GM13976 (cell line): ENCODE measurements at places on chromosomes 1 and 21.
A peak's percentile ranks its signal among the peaks of the same experiment; 100 is the strongest.

GRCh38 chr21:38136201-38136600 lies 120.6 kb upstream of the KCNJ15 start:
- DNase-seq, result no peak

GRCh38 chr1:37306461-37306860 lies 167.9 kb upstream of the ZC3H12A start:
- no peak for DNase-seq

- DNase-seq, result no peak
These were observed 8.1 kb upstream of the TMCO2 start for GRCh38 chr1:40239626-40240025.

GRCh38 chr1:50973875-50974617 lies 4.0 kb downstream of the CDKN2C start:
- DNase-seq, result no peak

GRCh38 chr1:8174807-8175206 lies 143.1 kb upstream of the SLC45A1 start:
- no peak for DNase-seq

- DNase-seq, result no peak
These were observed 18.2 kb downstream of the DEPDC1 start for GRCh38 chr1:68478662-68479061.

GRCh38 chr1:207084701-207085180 lies 3.9 kb upstream of the C4BPB start:
- peak; percentile 59 for DNase-seq

DNA sequence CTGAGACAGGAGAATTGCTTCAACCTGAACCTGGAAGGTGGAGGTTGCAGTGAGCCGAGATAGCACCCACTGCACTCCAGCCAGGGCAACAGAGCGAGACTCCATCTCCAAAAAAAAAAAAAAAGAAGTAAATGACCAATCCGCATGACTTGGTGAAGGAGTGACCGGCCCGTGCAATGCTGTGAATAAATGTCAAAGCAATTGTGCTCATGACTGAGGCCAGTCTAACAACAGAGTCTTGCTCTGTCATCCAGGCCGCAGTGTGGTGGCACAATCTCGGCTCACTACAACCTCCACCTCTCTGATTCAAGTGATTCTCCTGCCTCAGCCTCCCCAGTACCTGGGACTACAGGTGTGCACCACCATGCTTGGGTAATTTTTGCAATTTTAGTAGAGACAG lies 27.8 kb upstream of the SLC19A1 start:
- DNase-seq, result no peak

- peak; percentile 80 for DNase-seq
These were observed 16.7 kb downstream of the POU3F1 start for GRCh38 chr1:38029685-38030511.

DNA sequence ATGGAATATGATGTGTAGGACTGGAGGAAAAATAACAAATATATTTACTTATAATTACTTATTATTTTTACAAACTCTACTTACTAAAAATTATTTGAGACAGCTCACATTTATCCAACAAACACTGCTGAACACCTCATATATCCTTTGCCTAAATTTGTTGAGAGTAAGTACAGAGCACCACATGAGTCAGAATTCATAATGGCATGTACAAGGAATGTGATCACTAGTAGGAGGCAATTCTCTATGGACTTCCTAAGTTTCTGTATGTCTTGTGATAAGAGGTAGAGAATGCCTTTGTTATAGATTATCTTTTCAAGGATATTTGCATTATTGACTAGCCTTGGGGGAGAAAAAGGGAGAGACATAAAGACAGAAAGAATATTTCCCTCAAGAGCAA lies 8.2 kb upstream of the ST6GALNAC3 start:
- DNase-seq, result no peak

- DNase-seq, result peak; percentile 39
These were observed 479.3 kb upstream of the RUNX1 start for GRCh38 chr21:35528116-35529042.

GRCh38 chr1:201460814-201461644 lies 8.0 kb downstream of the PHLDA3 start:
- no peak for DNase-seq

GRCh38 chr1:6652986-6653385 lies 28.3 kb downstream of the THAP3 start:
- DNase-seq, result no peak

GRCh38 chr1:24909388-24909898 lies 20.6 kb downstream of the RUNX3 start:
- no peak for DNase-seq

DNA sequence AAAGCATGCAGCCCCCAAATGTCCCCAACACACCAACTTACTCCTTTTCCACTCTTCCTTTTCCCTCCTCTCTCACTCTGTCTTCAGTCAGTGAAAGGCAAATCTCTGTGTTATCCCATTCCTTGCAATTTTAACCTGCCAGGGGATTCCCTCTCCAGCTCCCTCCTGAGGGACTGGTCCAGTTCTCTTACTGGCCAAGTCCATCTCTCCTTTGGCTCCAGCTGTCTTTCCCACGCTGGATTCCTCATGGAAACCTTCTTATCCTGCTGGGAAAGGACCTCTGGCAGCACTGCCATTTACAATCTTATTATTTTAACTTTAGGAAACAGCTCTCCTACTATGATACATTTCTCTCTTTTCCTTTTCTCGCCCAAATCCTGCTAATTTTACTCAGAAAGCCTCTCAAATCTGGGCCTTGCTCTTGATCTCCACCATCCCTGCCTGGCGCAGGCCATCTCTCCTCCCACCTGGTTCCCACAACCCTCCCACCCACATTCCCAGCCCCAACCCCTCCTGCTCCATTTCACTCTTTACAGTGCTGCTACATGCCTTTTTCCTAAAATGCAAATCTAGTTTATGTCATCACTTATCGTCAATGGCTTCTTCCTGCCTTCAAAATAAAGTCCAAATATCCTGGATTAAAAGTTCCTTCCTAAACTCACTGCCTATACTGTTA lies 72.7 kb upstream of the CNN3 start:
- no peak for DNase-seq

GRCh38 chr1:153387001-153387400 lies 3.9 kb downstream of the S100A8 start:
- no peak for DNase-seq

DNA sequence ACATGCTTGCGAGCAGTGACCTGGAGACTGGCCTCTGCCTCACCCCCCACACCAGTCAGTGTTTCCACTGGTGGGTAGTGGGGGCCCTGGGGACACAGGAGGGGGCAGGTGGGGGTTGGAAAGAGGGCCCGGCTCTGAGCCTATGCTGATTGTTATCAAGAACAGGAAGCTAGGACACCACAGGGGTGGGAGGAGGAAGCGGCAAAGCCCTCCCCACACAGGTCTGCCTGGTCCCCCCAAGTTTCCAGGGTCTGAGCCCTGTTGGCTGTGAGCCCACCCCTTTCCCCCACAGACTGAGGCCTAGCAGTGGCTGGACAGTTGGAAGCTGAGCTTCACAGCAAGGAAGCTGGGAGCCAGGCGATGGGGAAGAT lies 1.6 kb upstream of the PTPN7 start:
- peak; percentile 76 for DNase-seq

DNA sequence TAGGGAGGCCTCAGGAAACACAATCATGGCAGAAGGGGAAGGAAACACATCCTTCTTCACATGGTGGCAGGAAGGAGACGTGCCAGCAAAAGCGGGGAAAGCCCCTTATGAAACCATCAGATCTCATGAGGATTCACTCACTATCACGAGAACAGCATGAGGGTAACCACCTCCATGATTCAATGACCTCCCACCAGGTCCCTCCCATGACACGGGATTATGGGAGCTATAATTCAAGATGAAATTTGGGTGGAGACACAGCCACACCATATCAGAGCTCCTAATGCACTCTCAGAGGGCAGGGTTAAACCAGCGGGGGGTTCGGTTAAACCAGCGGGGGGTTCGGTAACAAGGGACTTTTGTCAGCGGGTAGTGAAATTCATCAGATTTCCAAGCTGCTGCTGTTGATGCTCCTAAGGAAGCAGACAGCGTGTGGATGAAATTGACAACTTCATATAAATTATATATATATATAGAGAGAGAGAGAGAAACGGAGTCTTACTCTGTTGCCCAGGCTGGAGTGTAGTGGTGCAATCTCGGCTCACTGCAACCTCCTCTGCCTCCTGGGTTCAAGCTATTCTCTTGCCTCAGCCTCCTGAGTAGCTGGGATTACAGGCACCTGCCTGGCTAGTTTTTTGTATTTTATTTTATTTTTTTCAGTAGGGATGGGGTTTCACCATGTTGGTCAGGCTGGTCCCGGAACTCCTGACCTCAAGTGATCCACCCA lies 4.2 kb downstream of the CSTB start:
- no peak for DNase-seq

DNA sequence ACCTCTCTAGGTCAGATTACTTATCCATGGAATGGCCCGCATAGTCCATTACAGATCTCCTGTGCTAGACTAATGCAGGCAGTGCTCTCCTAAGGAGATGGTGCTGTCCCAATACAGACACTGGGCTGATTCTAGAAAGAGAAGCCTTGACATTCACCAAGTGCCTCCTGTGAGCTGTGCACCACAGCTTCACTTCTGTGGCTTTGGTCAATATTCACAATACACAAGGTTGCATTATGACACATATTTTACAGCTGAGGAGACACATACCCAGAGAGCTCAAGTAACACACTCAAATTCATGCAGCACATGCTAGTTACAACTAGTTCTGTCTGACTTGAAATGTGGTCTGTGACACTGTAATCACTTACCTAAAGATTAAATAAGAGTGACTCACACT lies 59.4 kb upstream of the LRRC8B start:
- no peak for DNase-seq

- no peak for DNase-seq
These were observed 28.1 kb downstream of the RXRG start for GRCh38 chr1:165416876-165417275.

DNA sequence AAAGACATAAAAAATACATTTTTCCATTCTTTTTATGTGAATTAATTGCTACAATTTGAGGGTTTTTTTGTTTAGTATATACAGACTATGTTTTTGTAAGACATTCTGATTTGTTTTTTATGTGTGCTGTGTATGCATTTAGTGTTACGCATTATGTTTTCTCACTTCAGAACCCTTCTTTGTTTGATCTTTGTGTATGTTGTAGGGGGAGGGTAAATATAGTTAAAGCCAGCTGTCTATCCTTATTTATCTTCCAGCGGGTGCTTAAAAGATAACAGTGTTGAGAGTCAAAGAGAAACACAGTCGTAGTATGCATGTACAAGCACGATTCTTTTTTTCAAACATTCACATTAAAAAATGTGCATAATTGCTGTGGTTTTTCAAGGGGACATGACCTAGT lies 97.5 kb upstream of the KIAA1614 start:
- no peak for DNase-seq

DNA sequence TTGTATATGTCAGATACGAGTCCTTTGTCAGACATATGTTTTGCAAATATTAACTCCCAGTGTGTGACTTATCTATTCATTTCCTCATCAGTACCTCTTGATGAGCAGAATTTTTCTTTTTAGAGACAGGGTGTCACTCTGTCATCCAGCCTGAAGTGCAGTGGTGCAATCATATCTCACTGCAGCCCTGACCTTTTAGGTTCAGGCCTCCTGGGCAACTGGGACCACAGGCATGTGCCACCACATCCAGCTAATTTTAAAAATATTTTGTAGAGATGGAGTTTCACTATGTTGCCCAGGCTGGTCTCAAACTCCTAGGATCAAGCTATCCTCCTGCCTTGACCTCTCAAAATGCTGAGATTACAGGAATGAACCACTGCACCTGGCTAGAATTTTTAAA lies 93.0 kb downstream of the HLCS start:
- DNase-seq, result no peak

GRCh38 chr1:156480411-156481192 lies 20.0 kb downstream of the MEF2D start:
- peak; percentile 91 for DNase-seq

GRCh38 chr1:56329970-56330369 lies 249.4 kb downstream of the PLPP3 start:
- DNase-seq, result no peak

GRCh38 chr1:66288048-66288447 lies 245.9 kb upstream of the SGIP1 start:
- no peak for DNase-seq

DNA sequence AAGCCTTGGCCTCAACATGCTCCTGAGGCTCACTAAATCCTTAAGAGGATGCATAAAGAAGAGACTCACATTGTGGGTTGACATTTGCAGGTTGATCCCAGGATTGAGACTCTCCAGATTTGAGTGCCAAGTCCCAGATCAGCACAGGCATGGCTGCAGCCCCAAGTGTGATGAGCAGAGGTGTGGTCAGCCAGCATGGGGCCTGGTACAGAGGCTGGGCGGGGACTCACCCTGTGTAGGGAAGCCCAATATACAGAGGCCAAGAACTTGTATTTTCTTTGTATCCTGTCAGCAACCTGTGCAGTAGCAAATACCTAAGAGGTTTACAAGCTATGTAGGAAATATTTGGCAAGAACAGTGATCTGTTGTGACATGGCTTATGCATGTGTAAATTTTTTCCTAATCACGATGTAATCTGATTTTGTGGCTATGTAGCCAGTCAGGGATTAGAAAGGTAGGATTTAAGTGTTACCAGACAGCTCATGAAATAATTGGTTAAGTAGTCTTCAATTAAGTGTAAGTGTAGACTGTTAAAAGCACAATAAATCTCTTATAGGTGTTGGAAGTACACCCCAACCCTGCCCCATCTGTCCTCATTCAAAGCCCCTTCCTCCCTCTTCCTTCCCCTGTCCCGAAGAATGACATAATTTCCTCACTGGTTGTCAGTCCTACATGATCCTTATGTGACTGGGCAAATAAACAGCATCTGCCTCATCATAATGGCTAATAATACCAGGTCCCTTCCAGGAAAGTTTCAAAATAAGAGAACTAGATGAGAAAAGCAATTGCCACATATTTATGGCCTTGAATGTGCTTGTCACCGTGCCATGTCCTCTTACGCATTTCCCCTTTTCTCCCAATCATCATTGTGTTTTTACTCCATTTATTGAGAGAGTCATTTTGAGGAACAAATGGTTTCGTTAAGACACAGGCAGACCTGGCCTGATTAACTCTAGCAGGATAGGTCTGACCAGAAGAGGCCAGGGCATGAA lies 120.9 kb downstream of the HLX start:
- DNase-seq, result no peak

GRCh38 chr21:33201956-33202355 lies 27.8 kb upstream of the IFNAR2 start:
- DNase-seq, result no peak

GRCh38 chr1:191261111-191261510 lies 783.4 kb upstream of the BRINP3 start:
- DNase-seq, result no peak
